Ovary (tissue), 10 donors: ENCODE measurements at places on chromosomes 2 and 18. TPM values are rescaled to one million over a fixed set of nuclear protein-coding genes. Genes with fewer than 3 reads are reported as not detected.

GRCh38 chr2:171894612-171894947, 536 bp upstream of the SLC25A12 start:
- no peaks in the 10 kb centered on the region for H3K27me3 ChIP-seq
- H3K4me3 ChIP-seq = peak overlapping the region; percentile 84
- no peaks in the 10 kb centered on the region for H3K36me3 ChIP-seq
- DNase-seq = no peak
- H3K4me1 ChIP-seq = peaks cover 3% of the 10 kb centered on the region
- peak overlapping the region; percentile 22 for H3K27ac ChIP-seq

The M1AP gene
- total RNA-seq = 0.36 TPM

The EFEMP1 gene
- 350 TPM for total RNA-seq

DNA sequence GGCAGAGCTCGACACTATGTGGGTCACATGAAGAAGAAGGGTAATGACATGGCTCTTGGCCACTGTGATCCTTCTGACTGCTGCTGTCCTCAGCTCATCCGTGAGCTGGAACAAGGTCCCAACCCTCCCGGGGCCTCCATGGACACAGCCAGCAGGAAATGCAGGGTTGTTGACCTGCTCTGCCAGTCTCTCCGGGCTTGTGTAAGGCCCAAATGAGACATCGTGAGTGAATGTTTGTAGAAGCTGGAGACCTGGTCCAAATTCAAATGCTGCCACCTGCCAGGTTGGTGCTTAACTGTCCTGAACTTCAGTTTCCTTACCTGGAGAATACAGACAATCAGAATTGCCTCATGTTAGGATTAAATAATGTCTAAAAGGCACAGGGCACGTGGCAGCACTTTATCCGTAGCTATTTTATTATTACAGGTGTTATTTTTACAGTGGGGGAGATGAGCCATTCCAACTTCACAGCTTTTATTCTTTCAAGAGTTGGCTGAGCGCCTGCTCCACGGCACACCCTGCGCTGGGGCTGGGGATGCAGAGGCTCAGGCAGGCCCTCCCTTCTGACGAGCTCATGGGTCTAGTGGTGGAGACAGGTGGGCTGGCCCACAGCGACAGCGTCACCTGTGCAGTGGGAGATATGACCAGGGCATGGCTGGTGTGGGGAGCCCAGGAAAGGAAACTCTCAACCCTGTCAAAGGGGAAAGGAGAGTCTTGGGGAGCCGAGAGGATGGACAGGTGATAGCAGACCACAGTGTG, 15.1 kb downstream of the ARHGEF4 start:
- no peaks in the 10 kb centered on the region for H3K27me3 ChIP-seq
- no peaks in the 10 kb centered on the region for H3K36me3 ChIP-seq
- H3K4me3 ChIP-seq = no peak overlapping the region
- no peaks in the 10 kb centered on the region for H3K4me1 ChIP-seq
- DNase-seq = no peak

- no peak overlapping the region for H3K4me3 ChIP-seq
- H3K36me3 ChIP-seq = no peaks in the 10 kb centered on the region
- H3K4me1 ChIP-seq = peaks cover 5% of the 10 kb centered on the region
Observed at GRCh38 chr2:26178246-26178645, 5.4 kb downstream of the GAREM2 start.

The RTP5 gene
- not detected for total RNA-seq

The TRIP12 gene
- 202 TPM for total RNA-seq

- H3K27ac ChIP-seq = no peak overlapping the region
- DNase-seq = no peak
- no peak overlapping the region for H3K4me3 ChIP-seq
- no peaks in the 10 kb centered on the region for H3K36me3 ChIP-seq
Observed at GRCh38 chr2:155218945-155219344, 520.5 kb downstream of the KCNJ3 start.

GRCh38 chr2:40039549-40039948, 260.5 kb upstream of the THUMPD2 start:
- DNase-seq = no peak
- H3K4me1 ChIP-seq = no peaks in the 10 kb centered on the region
- no peak overlapping the region for H3K4me3 ChIP-seq
- H3K36me3 ChIP-seq = no peaks in the 10 kb centered on the region
- H3K27ac ChIP-seq = no peak overlapping the region
- no peaks in the 10 kb centered on the region for H3K27me3 ChIP-seq

- no peaks in the 10 kb centered on the region for H3K27me3 ChIP-seq
- H3K27ac ChIP-seq = peak overlapping the region; percentile 56
- DNase-seq = no peak
- H3K4me1 ChIP-seq = peaks cover 25% of the 10 kb centered on the region
Observed at GRCh38 chr2:237514474-237515130, 27.6 kb downstream of the MLPH start.

- H3K27ac ChIP-seq = no peak overlapping the region
- peaks cover under 1% of the 10 kb centered on the region for H3K4me1 ChIP-seq
- H3K4me3 ChIP-seq = no peak overlapping the region
- no peaks in the 10 kb centered on the region for H3K36me3 ChIP-seq
- H3K27me3 ChIP-seq = no peaks in the 10 kb centered on the region
- no peak for DNase-seq
Observed at GRCh38 chr2:23346029-23346428, 39.0 kb upstream of the KLHL29 start.

DNA sequence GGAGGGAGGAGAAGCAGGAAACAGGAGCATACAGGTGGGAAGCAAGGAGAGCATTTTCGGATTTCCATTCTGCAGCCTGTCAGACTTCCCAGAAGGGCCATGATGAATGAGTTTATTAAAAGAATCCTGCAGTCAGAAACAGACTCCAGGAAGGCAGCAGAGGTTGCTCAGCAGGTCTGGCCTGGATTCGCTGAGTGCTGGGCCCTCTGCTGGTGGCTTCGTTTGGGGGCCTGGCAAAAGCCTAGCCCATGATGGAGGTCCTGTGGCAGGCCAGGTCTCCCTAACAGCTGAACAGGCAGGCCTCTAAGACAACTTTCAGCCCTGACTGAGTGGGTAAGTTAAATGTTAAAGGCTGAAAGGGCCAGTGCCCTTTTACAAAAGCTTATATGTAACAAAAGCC, 108.2 kb upstream of the CAPN13 start:
- no peaks in the 10 kb centered on the region for H3K4me1 ChIP-seq
- no peak for DNase-seq
- no peak overlapping the region for H3K4me3 ChIP-seq
- H3K27me3 ChIP-seq = no peaks in the 10 kb centered on the region
- no peak overlapping the region for H3K27ac ChIP-seq
- no peaks in the 10 kb centered on the region for H3K36me3 ChIP-seq

DNA sequence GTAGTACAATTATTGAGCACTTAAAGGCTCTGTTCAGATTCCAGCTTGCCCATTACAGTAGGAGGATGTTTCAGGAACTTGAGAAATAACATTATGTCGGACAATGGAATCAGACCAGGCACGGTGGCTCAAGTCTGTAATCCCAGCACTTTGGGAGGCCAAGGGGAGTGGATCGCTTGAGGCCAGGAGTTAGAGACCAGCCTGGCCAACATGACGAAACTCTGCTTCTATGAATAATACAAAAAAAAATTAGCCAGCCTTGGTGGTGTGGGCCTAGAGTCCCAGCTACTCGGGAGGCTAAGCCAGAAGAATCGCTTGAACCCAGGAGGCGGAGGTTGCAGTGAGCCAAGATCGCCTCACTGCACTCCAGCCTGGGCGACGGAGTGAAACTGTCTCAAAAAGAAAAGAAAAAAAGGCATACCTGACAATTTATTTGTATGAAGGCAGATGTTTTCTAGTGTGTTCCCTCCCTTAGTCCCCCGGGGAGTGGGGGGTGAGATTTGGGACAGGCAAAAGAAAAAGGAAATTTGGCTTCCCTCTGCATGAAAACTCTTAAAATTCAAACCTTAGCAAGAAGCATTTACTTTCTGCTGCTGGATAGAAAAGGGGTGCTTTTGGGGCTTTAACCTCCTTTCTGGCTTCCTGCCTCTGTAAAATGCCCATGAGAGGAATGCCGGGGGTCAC, 13.7 kb upstream of the ZNF532 start:
- no peaks in the 10 kb centered on the region for H3K36me3 ChIP-seq
- no peak for DNase-seq
- no peak overlapping the region for H3K27ac ChIP-seq

GRCh38 chr2:119387381-119388129, 20.8 kb downstream of the DBI start:
- H3K27ac ChIP-seq = no peak overlapping the region
- H3K36me3 ChIP-seq = no peaks in the 10 kb centered on the region
- H3K4me3 ChIP-seq = no peak overlapping the region
- DNase-seq = peak; percentile 65
- peaks cover 10% of the 10 kb centered on the region for H3K4me1 ChIP-seq
- no peaks in the 10 kb centered on the region for H3K27me3 ChIP-seq

GRCh38 chr2:98522854-98523253, 78.2 kb downstream of the INPP4A start:
- no peaks in the 10 kb centered on the region for H3K36me3 ChIP-seq
- peaks cover 3% of the 10 kb centered on the region for H3K4me1 ChIP-seq
- H3K27ac ChIP-seq = no peak overlapping the region
- no peak for DNase-seq
- H3K4me3 ChIP-seq = no peak overlapping the region

GRCh38 chr2:18444806-18445205, 115.6 kb downstream of the RDH14 start:
- H3K4me1 ChIP-seq = no peaks in the 10 kb centered on the region
- H3K36me3 ChIP-seq = no peaks in the 10 kb centered on the region
- no peak for DNase-seq
- H3K27ac ChIP-seq = no peak overlapping the region

The LYPD6 gene
- 1.4 TPM for total RNA-seq

GRCh38 chr2:117958186-117958585, 55.7 kb downstream of the CCDC93 start:
- H3K27me3 ChIP-seq = no peaks in the 10 kb centered on the region
- H3K4me3 ChIP-seq = no peak overlapping the region
- no peaks in the 10 kb centered on the region for H3K4me1 ChIP-seq
- H3K27ac ChIP-seq = no peak overlapping the region

GRCh38 chr18:10197097-10197496, 257.3 kb upstream of the APCDD1 start:
- no peak overlapping the region for H3K4me3 ChIP-seq
- peaks cover 3% of the 10 kb centered on the region for H3K4me1 ChIP-seq
- H3K36me3 ChIP-seq = no peaks in the 10 kb centered on the region
- H3K27ac ChIP-seq = no peak overlapping the region

GRCh38 chr2:169759987-169760386, 26.4 kb downstream of the KLHL23 start:
- no peak overlapping the region for H3K4me3 ChIP-seq
- H3K27ac ChIP-seq = no peak overlapping the region
- no peaks in the 10 kb centered on the region for H3K27me3 ChIP-seq
- H3K36me3 ChIP-seq = no peaks in the 10 kb centered on the region

DNA sequence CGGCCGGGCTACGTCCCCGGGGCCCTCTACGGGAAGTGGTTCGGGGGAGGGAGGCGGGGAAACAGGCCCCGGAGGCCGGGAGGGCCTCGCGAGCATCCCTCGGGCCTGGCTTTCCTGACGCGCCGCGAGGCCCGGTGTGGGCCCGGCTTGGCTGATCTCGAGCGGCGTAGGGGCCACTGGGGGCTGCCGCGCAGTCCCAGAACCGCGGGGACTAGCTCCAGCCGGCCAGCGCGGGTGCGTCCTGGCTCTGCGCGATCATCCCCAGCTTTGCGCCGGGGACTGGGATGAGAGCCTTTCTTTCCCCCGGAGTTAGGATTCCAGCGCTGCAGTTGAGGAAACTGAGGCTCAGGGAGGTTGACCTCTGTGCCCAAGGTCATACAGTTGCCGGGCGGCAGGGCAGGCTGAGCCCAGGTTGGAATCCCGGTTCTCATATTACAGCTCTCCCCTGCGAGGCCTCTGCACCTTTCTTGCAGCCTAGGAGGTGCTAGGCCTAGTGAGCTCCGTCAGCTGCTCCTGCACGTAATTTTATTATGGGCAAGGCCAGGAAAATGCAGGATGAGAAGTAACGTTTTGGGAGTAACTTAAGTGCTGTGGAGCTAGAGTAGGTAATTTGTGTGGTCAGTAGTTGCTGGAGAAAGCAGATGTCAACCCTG, 501 bp downstream of the LPIN1 start:
- H3K4me3 ChIP-seq = peak overlapping the region; percentile 77
- H3K36me3 ChIP-seq = no peaks in the 10 kb centered on the region
- no peaks in the 10 kb centered on the region for H3K27me3 ChIP-seq
- peak overlapping the region; percentile 67 for H3K27ac ChIP-seq
- DNase-seq = peak; percentile 52

GRCh38 chr18:29726646-29727045, 1315.9 kb downstream of the DSC3 start:
- H3K4me1 ChIP-seq = no peaks in the 10 kb centered on the region
- no peak overlapping the region for H3K27ac ChIP-seq
- no peak overlapping the region for H3K4me3 ChIP-seq
- no peak for DNase-seq

GRCh38 chr2:189500456-189501160, 59.3 kb downstream of the WDR75 start:
- no peaks in the 10 kb centered on the region for H3K27me3 ChIP-seq
- peaks cover 8% of the 10 kb centered on the region for H3K4me1 ChIP-seq
- H3K4me3 ChIP-seq = no peak overlapping the region
- no peaks in the 10 kb centered on the region for H3K36me3 ChIP-seq
- no peak overlapping the region for H3K27ac ChIP-seq

The FARP2 gene
- 62.1 TPM for total RNA-seq

The CRYGA gene
- not detected for total RNA-seq

- H3K4me1 ChIP-seq = no peaks in the 10 kb centered on the region
- no peak overlapping the region for H3K4me3 ChIP-seq
- H3K36me3 ChIP-seq = no peaks in the 10 kb centered on the region
- H3K27me3 ChIP-seq = no peaks in the 10 kb centered on the region
- no peak for DNase-seq
- no peak overlapping the region for H3K27ac ChIP-seq
Observed at GRCh38 chr2:49003201-49003600, 151.1 kb downstream of the FSHR start.
